ENCODE measurements at places on chromosomes 6 and 20.

GRCh38 chr6:53484476-53485280 lies 60.2 kb downstream of the GCLC start:
- DNase-seq, result peak; percentile 6

GRCh38 chr6:1770968-1771723 lies 161.4 kb downstream of the FOXC1 start:
- no peak for DNase-seq

DNA sequence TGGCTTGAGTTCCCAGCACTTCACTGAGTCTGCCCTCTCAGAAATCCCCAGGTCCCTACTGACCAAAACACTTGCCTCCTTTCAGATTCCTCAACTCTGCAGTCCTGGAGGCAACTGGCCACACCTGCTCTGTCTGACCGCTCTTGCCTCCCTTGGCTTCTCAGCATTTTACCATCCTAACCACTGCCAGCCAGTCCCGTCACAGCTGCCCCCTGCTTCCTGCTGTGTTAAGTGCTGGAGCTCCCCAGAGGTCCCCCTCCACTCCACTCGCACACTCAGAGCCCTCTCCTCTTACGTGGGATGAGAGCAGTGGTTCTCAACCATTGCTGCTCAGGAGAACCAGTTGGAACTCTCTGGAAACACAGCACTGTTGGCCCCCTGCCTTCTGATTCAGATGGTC lies 20.5 kb downstream of the ADAT2 start:
- no peak for DNase-seq

DNA sequence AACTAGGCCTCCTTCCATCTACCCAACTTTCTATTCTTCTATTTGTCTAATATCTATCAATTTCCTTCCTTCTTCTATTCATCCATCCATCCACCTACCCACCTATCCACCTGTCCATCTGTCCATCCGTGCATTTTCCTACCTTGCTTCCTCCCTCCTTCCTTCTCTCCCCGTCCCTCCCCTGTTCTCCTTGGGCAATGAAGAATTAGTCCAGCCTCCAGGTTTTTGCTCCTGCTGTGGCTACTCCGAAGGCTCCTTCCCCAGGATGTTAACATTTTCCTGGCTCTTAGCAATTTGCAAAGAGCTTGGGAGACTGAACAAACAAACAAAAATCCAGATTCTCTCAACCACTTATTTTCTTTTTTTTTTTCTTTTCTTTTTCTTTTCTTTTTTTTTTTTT lies 81.6 kb downstream of the KCNB1 start:
- no peak for DNase-seq

- no peak for DNase-seq
Measured at GRCh38 chr20:23920408-23921325, 41.1 kb upstream of the CST5 start.
